ENCODE measurements at places on chromosomes 11 and 22.

GRCh38 chr11:72146625-72147024 lies 11.1 kb downstream of the FOLR3 start:
- DNase-seq = no peak

- DNase-seq = no peak
Observed at GRCh38 chr11:1352696-1353382, 36.9 kb upstream of the BRSK2 start.

DNA sequence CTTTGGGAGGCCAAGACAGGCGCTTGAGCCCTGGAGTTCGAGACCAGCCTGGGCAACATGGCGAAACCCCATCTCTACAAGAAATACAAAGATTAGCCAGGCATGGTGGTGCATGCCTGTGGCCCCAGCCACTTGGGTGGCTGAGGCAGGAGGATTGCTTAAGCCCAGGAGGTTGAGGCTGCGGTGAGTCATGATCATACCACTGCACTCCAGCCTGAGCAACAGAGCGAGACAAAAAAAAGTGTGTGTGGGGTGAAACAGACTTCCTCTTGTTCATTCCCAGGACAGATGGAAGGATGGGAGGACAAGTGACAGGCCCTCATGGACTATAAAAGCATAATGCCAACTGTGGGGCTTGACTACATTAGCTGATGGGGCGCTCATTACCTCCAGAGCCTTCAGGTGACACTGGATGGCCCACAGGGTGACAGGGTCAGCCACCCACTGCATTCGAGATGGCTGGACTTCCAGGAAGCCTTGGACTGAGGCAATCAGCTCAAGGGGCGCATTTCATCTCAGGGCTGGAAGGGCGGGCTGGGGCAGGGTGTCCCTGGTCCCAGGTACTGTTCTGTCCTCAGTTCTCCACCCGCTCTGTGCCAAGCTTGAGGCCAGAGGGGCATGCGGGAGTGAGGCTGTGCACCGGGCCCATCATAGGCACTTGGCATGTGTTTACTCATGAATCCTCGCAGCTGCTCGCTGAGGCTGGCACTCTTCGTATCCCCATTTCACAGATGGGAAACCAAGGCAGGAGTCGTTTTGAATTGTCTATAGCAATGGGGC lies 12.5 kb downstream of the NPTXR start:
- DNase-seq = no peak

GRCh38 chr11:122439866-122440810 lies 215.4 kb upstream of the UBASH3B start:
- no peak for DNase-seq

DNA sequence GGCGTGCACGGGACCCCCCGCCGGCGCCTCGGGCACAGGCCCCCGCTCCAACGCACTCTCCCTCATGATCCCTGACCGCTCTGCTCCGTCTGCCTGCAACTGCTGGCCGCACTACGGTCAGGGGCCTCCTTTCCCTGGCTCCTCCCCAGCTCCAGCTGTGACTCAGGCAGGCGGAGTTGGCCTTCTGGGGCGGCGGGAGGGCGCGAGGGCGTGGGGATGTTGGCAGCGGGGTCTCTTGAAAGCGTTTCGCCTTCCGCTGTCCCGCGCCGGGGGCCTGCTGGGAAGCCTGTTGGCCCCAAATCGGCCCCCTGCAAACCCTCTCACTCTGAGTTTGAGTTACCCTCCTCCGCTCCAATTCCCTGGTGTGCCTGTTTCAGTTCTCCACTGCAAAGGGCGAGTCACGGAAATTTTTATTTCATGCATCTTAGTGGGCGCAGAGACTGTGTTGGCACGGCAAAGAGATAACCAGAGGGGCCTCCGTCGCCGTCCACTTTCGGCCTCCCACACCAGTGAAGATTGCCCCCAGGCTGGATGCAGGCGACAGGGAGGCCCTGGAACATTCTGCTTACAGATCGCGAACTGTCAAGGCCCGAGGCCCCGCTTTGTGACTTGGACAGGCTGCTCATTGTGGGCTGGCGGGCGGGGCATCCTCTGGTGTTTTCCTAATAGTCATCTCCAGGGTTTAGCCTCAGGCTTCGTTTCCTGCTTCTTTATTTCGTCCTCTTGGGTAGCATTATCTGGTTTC lies at the start of gene CAVIN3:
Gene CAVIN3 (minus strand): TSS at position 91 of the 745 bp plus-strand sequence. CDS start 25 bp downstream, at position 66.
- DNase-seq = peak; percentile 91

DNA sequence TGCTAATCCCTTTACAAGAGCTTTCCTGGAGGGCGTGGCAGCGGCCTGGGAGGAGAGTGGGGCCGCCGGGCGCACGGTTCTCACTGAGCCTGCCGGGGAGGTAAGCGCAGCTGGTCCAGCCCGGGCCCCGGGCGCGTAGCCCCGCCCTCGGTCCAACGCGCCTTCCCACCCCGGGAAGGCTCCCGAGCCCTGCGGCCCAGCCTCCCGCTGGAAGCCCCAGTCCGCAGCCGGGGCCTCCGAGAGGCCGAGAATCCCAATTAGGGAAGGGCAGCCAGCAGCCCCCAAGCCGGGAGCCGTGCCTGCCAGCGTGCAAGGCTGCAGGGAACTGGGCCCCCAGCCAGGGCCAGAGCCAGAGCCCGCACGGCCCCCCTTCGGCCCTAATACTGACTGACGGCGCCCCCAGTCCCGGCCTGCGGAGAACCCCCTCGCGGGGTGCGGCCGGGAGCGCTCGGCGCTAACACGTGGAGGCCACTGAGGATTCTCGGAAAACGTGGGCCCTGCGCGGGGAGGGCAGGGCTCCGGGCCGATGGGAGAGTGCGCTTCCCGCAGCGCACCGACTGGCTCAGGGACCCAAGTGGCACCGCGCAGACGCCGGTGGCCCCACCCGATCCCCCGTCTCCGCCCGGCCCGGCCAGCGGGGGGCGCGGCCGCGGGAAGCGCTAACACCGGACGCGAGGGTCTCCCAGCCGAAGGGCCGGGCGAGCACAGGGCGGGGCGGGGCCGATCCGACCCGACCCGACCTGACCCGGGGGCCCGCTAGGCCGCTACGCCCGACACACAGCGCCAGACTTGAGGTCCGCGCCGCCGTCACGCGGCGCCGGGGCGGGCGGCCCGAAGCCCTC lies 5.7 kb downstream of the ZFTA start:
- no peak for DNase-seq

- DNase-seq = no peak
Observed at GRCh38 chr11:33713151-33713855, 12.7 kb upstream of the C11orf91 start.

DNA sequence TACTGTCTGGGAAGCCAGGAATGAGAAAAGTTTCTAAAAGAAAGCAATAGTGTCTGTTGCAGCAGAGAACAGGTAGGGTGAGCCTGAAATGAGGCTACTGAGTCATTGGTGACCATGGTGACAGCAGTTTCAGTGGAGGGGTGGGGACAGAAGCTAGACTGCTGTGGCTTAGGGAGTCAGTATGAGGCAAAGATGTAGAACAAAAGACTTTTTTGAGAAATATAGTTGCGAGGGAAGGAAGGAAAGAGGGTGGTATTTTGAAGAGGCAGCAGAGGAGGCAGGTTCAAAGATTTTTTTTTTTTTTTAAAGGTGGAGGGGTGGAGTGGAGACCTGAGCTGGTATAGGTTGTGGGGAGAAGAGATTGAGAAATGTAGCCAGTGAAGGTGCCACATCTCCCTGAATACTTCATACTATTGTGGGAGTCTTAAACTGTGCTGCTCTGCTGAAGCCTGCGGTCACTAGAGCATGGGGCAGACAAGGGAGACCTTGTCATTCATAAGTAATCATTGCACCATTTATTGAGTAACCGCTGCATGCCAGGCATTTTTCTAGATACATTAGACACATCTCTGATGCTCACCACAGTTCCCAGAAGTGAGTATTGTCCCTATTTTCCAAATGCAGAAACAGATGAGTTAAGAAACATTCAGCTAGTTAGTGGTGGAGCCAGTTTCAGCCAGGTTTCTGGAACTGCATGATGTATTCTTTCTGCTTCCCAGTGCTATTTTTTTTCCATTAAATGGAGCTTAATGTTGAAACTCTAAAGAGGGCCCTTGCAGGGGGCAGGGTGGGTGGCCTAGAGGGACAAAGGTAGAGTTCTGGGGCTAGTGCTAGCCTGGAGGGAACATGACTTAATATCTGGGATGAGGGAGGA lies 49.9 kb downstream of the STIM1 start:
- no peak for DNase-seq

DNA sequence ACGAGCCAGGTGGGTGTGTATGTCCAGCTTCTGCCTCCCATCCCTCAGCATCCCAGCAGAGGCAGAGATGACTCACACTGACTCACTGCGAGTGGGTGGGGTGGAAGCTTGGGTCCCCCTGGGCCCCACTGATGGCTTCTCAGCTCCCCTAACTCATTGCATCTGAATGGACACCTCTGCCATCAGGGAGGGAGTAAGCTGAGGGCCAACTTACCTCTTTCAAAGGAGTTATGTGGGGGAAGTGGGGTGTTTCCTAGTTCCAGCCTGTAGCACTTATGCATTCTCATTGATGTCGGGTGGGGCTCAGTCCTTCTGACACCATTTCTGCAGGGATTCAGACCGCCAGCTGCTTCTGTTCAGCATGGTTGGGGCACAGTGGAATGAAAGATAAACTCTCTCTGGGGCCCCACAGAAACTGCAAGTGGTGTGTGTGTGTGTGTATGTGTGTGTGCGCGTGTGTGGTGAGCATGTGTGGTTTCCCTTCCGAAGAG lies 1425.8 kb downstream of the TBC1D22A start:
- no peak for DNase-seq

- no peak for DNase-seq
Observed at GRCh38 chr11:80362563-80363340, 921.9 kb upstream of the TENM4 start.

DNA sequence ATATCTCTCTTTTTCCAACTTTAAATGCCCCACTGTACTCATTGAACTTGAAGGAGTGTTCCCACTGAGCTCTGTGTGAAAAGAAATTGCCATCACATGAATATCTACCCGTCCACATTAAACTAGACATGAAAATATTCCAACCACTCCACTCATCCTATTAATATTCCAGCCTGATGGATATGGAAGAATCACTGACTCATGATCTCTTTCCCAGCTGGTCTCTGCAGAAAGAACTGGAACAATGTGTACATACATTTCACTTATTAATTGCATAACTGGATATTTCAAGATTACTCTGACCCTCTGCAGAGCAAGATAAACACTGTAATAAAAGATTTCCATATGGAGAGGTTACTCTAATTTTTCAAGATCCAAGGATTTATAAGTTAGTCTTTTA lies 711.1 kb upstream of the LRRC4C start:
- DNase-seq = no peak

GRCh38 chr11:2002807-2003206 lies 5.2 kb upstream of the H19 start:
- DNase-seq = no peak

DNA sequence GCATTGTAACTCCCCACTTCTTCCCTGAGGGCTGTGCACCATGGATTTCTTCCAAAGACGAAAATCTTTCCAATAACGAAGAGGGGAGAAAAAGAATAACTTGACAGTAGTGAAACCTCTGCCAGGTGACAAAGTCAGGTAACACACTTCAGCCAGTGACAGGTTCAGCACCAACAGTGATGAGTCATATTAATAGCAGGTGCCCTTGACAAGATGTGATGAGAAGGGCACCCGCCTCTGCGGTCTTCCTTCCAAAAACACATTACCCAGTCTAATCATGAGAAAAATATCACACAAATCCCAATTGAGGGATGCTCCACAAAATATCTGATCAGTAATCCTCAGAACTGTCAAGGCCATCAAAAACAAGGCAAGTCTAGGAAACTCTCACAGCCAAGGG lies 157.8 kb downstream of the EFCAB6 start:
- no peak for DNase-seq

- peak; percentile 81 for DNase-seq
Observed at GRCh38 chr11:76823481-76824028, 37.2 kb upstream of the ACER3 start.

- DNase-seq = peak; percentile 72
Observed at GRCh38 chr11:116336540-116336939, 436.2 kb downstream of the BUD13 start.

- DNase-seq = no peak
Observed at GRCh38 chr11:65663639-65664200, 1.0 kb upstream of the RELA start.

DNA sequence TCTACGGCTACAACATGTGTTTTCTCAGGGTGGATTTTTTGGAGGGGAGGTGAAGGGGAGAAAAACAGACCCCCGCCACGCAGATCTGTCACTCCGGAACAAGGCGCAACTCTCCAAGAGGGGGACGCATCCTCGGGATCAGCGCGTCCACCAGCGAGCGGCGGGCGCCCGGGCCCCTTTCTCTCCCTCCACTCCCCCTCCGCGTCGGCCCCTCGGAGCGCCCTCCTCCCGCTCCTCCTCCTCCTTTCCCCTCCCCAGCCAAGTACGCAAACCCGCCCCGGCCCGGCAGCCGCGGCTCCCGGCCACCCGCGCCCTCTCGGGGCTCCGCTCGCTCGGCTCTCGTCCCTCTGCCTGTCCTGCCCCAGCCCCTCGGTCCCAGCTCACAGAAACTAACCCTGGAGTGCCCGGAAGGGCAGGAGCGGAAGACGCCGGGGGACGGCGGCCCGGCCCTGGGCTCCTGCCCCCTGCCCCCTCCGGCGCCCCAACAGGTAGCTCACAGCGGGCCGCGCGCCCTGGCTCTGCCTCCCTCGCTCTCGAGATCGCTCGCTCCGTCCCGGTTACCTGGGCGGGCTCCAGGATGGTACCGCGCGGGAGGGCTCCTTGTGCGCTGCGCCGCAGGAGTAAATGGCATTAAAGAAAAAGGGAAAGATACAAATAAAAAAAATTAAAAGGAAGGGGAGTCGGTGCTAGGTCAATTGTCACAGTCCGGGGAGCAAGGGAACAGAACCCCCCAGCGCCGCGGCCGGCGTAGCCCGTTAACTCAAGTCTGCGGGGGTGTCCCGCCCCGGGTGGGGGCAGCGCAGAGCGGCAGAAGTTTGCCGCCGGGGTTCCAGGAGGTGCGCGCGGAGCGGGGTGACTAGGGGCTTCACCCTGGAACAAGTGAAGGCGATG lies 131.4 kb upstream of the C11orf58 start:
- no peak for DNase-seq

- no peak for DNase-seq
Observed at GRCh38 chr11:6022956-6023355, 7.6 kb downstream of the OR56A1 start.

DNA sequence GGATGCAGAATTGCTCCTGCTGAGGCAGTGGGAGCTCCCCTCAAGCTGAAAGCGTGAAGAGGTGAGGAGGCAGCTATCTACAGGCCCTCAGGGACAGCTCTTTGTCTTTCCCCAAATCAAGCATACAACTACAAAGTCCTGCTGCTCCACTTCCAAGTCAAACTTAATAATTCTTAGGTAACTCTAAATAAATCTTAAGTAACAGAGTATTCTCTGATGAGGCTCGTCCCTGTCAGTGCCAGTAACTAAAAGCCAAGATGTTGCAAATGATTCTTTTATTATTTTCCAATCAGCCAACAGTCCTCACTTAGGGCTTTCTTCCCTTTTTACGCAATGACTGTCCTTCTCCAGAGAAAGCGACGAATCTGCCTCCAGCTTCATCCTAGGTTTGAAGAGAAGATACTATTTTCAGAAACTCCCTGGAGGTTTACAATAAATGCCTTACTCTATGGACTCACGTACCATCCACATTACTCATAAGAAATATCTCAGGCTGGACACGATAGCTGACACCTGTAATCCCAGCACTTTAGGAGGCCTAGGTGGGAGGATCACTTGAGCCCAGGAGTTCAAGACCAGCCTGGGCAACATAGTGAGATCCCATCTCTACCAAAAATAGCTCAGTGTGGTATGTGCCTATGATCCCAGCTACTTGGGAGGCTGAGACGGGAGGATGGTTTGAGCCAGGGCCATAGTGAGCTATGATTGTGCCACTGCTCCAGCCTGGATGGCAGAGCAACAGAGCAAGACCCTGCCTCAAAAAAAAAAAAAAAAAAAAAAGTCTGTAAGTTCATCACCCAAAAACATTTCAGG lies 3.1 kb upstream of the C22orf39 start:
- DNase-seq = no peak

GRCh38 chr11:93209466-93209865 lies 11.7 kb upstream of the SLC36A4 start:
- DNase-seq = no peak

GRCh38 chr11:129055196-129055595 lies 112.5 kb upstream of the TP53AIP1 start:
- no peak for DNase-seq

All from vagina (tissue), 2 donors.